ENCODE measurements at places on chromosomes 11 and 22.

DNA sequence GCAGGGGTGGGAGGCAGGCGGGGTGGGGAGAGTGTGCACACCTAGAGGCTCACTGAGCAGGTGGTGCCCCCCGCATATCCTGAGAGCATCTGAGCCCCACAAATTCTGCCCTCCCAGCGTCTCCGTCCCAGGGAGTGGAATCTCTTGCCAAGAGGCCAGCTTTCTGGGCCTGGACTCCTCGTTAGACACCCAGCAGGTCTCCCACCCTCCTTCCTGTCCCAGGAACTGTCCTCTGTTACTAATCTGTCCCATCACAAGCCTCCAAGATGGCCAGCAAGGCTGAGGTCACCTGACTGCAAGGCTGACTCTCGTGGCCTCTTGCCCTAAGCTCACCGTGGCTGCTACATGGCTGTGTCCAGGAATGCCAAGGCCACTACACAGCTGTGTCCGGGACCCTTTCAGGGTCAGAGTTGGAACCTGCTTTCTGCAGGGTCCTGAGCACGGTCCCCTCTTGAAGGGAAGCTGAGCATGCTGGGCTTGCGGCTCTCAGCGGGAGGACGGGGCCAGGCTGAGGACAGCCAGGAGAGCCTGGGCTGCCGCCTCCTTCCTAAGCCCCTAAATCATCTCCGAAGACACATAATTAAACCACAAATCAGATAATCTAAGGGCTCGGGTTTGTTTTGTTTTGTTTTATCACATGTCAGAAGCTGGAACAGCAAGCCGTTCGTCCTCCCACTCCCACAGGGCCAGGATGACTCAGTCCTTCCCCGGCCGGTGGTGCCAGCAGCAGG is 1327.3 kb downstream of the TBC1D22A start:
- H3K4me1 ChIP-seq, result peaks cover 12% of the 10 kb centered on the region
- H3K36me3 ChIP-seq, result no peaks in the 10 kb centered on the region
- H3K27ac ChIP-seq, result no peak overlapping the region
- peaks cover 9% of the 10 kb centered on the region for H3K27me3 ChIP-seq
- DNase-seq, result peak; percentile 62
- H3K4me3 ChIP-seq, result no peak overlapping the region

DNA sequence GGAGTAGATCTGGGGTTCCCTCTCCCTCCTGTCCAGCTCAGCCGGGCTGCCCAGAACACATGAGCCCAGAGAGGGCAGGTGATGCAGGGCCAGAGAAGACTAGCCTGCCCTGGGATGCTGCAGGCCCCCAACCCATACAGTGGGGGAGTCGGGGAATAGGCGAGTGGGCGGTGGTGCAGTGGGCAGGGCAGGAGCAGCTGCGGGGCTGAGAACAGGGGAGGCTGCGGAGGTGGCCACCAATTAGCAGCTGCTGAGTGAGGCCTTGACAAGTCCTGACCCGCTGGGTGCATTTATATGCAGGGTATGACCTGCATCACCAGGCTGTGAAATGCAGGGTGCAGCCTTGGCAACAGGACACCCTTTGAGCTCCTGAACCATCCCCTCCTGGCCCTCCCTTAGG is 43.1 kb downstream of the NFAM1 start:
- peaks cover 18% of the 10 kb centered on the region for H3K4me1 ChIP-seq
- no peak overlapping the region for H3K27ac ChIP-seq
- no peaks in the 10 kb centered on the region for H3K36me3 ChIP-seq
- peaks cover 15% of the 10 kb centered on the region for H3K27me3 ChIP-seq

GRCh38 chr11:103619480-103619879 is 417.0 kb upstream of the DDI1 start:
- no peak overlapping the region for H3K27ac ChIP-seq
- peak; percentile 9 for DNase-seq
- H3K4me3 ChIP-seq, result no peak overlapping the region
- H3K27me3 ChIP-seq, result no peaks in the 10 kb centered on the region

GRCh38 chr22:49271831-49272230 is 555.8 kb downstream of the BRD1 start:
- H3K27ac ChIP-seq, result no peak overlapping the region
- no peak for DNase-seq
- no peak overlapping the region for H3K4me3 ChIP-seq

DNA sequence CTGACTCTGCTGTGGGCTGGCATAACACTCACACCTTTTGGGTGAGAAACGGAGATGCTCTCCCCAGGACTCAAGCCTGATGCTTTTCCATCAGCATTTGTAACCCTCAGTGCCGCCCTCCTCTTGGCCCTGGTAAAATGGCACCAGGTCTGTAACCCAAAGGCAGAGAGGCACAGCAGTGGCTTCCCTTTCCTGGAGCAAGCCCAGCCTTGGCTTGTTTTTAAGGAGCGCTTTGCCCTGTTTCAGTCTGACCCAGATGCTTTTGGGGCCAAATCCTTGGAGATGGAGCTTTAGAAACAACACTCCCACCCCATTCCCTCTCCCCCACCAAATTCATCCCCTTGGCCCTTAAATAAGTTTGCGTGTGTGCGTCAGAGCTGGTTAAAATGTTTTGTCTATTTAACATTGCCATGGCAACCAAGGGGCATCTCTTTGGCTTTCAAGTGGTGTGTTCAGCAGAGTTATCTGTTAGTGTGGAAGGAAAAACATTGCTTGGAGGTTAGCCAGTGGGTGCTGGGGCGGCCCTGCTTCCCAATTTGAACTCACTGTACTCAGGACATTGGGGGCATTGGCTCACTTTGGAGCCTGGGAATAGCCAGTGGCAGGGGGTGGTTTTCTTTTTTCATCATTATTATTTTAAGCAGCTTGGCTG is 134.1 kb downstream of the NAV2 start:
- no peaks in the 10 kb centered on the region for H3K36me3 ChIP-seq
- no peaks in the 10 kb centered on the region for H3K27me3 ChIP-seq
- no peak for DNase-seq
- H3K4me1 ChIP-seq, result peaks cover 59% of the 10 kb centered on the region

DNA sequence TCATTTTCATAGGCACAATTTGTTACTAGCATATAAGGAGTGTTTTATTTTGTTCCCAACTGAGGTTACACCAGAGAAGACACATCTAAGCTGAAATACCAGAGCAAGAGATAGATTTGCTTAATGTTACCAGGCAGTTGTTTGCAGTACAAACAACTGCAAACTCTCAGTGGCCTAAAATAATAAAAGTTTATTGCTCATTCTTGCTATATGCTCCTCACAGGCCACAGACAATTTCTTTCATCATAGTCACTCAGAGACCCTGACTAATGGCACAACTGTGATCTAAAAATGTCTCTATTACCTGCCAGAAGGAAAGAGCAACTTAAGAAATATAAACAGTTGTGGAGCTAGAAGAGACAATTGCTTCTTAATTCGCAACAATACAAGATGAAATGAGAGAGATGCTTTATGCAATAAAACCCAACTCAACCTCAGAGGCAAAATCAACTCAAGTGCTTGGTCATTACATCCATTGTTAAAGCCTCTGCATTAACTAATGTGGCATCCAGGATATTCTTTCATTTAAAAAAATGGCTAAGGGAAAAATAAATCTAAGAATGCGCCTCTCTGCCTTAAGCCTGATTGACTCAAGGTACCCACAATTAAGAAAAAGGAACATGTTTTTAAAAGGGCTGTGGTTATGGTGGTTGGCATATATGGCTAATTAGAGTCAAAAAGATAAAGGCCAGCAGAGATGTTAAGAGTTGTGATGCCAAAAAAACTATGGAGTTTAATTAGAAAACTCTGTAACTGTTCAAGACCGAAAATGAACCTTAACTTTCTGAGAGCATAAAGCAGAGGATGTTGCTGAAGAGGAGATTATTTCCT is 103.7 kb downstream of the CD44 start:
- H3K27ac ChIP-seq, result no peak overlapping the region
- H3K36me3 ChIP-seq, result no peaks in the 10 kb centered on the region
- no peak overlapping the region for H3K4me3 ChIP-seq
- no peak for DNase-seq
- peaks cover 3% of the 10 kb centered on the region for H3K4me1 ChIP-seq

GRCh38 chr11:68965901-68966853 is 14.6 kb downstream of the MRGPRD start:
- H3K4me1 ChIP-seq, result peaks cover 49% of the 10 kb centered on the region
- H3K36me3 ChIP-seq, result no peaks in the 10 kb centered on the region
- H3K27ac ChIP-seq, result peak overlapping the region; percentile 65
- no peak overlapping the region for H3K4me3 ChIP-seq
- DNase-seq, result peak; percentile 93

DNA sequence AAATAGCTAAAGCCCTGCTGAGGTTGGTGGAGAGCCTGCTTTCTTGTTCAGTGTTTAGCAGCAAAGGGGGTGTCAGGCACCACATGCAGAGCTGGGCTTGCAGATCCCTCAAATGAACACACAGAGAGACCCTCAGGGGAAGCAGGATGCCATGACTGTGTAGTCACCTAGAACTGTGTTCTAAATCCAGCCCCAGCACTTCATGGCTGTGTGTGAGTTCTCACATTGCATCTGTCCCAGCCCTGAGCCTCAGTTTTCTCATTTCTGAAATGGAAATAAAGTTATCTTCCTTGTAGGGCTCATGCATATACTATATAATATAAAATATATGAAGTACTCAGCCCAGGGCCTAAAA is 47.1 kb downstream of the CWC15 start:
- peaks cover 35% of the 10 kb centered on the region for H3K4me1 ChIP-seq
- no peak for DNase-seq
- H3K36me3 ChIP-seq, result no peaks in the 10 kb centered on the region
- peak overlapping the region; percentile 86 for H3K27ac ChIP-seq

- H3K27ac ChIP-seq, result no peak overlapping the region
- H3K4me1 ChIP-seq, result no peaks in the 10 kb centered on the region
- H3K27me3 ChIP-seq, result no peaks in the 10 kb centered on the region
- H3K4me3 ChIP-seq, result no peak overlapping the region
- H3K36me3 ChIP-seq, result no peaks in the 10 kb centered on the region
These were observed 18.6 kb downstream of the CCDC73 start for GRCh38 chr11:32775908-32776307.

- no peak overlapping the region for H3K4me3 ChIP-seq
- DNase-seq, result peak; percentile 52
- H3K27ac ChIP-seq, result no peak overlapping the region
These were observed 105.9 kb downstream of the TRPC6 start for GRCh38 chr11:101477926-101478325.

DNA sequence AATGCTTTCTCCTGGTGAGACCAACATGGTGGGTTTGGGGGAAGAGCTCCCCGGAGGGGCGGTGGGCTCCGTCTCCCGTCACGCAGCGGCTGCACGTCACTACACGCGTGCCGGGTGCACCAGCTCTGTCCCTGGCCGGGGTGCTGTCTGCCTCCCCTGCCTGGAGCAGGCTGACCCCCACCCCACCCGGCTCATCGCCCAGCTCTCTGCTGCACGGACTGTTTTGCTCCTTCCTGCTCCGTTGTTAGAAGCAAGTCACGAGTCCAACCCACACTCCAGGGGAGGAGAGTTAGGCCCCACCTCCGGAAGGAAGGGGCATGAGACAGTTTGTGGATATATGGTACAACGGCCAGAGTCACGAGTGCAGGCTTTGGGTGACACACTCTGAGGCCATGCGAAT is 364.9 kb downstream of the BRD1 start:
- no peak for DNase-seq
- H3K4me1 ChIP-seq, result no peaks in the 10 kb centered on the region
- H3K27me3 ChIP-seq, result peaks cover 6% of the 10 kb centered on the region
- no peak overlapping the region for H3K27ac ChIP-seq
- H3K36me3 ChIP-seq, result no peaks in the 10 kb centered on the region

GRCh38 chr11:61042537-61042936 is 59.8 kb upstream of the CD5 start:
- H3K36me3 ChIP-seq, result no peaks in the 10 kb centered on the region
- DNase-seq, result no peak
- H3K27ac ChIP-seq, result no peak overlapping the region
- no peak overlapping the region for H3K4me3 ChIP-seq
- H3K4me1 ChIP-seq, result peaks cover 14% of the 10 kb centered on the region
- H3K27me3 ChIP-seq, result no peaks in the 10 kb centered on the region

GRCh38 chr11:29458252-29458651 is 558.6 kb downstream of the KCNA4 start:
- DNase-seq, result no peak
- no peaks in the 10 kb centered on the region for H3K36me3 ChIP-seq
- no peak overlapping the region for H3K4me3 ChIP-seq
- no peaks in the 10 kb centered on the region for H3K27me3 ChIP-seq
- H3K27ac ChIP-seq, result no peak overlapping the region

DNA sequence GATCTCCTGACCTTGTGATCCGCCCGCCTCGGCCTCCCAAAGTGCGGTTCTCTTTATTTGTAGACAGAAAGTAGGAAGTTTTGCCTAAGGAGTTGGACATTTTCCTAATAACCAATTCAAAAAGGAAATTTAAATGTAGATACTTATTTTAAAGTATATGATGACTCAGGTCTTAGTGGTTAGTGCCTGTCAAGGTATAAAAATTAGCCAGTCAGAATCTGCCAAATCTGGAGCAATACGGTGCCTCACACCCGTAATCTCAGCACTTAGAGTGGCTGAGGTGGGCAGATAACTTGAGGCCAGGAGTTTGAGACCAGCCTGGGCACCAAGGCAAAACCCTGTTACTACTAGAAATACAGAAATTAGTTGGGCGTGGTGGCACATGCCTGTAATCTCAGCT is 86.7 kb upstream of the RASSF10 start:
- H3K36me3 ChIP-seq, result peaks cover 16% of the 10 kb centered on the region
- H3K27me3 ChIP-seq, result no peaks in the 10 kb centered on the region
- H3K27ac ChIP-seq, result no peak overlapping the region
- H3K4me3 ChIP-seq, result no peak overlapping the region
- DNase-seq, result no peak
- peaks cover 2% of the 10 kb centered on the region for H3K4me1 ChIP-seq

GRCh38 chr11:33949252-33949913 is 57.5 kb upstream of the LMO2 start:
- no peaks in the 10 kb centered on the region for H3K27me3 ChIP-seq
- no peak overlapping the region for H3K4me3 ChIP-seq
- no peaks in the 10 kb centered on the region for H3K36me3 ChIP-seq
- no peak overlapping the region for H3K27ac ChIP-seq
- H3K4me1 ChIP-seq, result no peaks in the 10 kb centered on the region
- no peak for DNase-seq

GRCh38 chr11:117083011-117083935 is 15.0 kb downstream of the SIK3 start:
- DNase-seq, result peak; percentile 51
- H3K27ac ChIP-seq, result no peak overlapping the region
- peaks cover 2% of the 10 kb centered on the region for H3K4me1 ChIP-seq
- no peak overlapping the region for H3K4me3 ChIP-seq

GRCh38 chr11:127055236-127055635 is 54.7 kb upstream of the KIRREL3 start:
- no peaks in the 10 kb centered on the region for H3K36me3 ChIP-seq
- no peaks in the 10 kb centered on the region for H3K4me1 ChIP-seq
- no peaks in the 10 kb centered on the region for H3K27me3 ChIP-seq
- no peak overlapping the region for H3K4me3 ChIP-seq
- DNase-seq, result peak; percentile 51
- H3K27ac ChIP-seq, result no peak overlapping the region

- peaks cover 37% of the 10 kb centered on the region for H3K27me3 ChIP-seq
- DNase-seq, result no peak
- H3K36me3 ChIP-seq, result no peaks in the 10 kb centered on the region
- H3K4me3 ChIP-seq, result no peak overlapping the region
These were observed 533.5 kb downstream of the TBC1D22A start for GRCh38 chr22:47295982-47296381.

- no peak for DNase-seq
- no peaks in the 10 kb centered on the region for H3K4me1 ChIP-seq
- no peak overlapping the region for H3K27ac ChIP-seq
- no peaks in the 10 kb centered on the region for H3K36me3 ChIP-seq
- no peak overlapping the region for H3K4me3 ChIP-seq
These were observed 548.5 kb downstream of the SOX6 start for GRCh38 chr11:15807827-15808226.
